Peyer's patch (tissue), 4 donors: ENCODE measurements at places on chromosomes 2 and 18.

DNA sequence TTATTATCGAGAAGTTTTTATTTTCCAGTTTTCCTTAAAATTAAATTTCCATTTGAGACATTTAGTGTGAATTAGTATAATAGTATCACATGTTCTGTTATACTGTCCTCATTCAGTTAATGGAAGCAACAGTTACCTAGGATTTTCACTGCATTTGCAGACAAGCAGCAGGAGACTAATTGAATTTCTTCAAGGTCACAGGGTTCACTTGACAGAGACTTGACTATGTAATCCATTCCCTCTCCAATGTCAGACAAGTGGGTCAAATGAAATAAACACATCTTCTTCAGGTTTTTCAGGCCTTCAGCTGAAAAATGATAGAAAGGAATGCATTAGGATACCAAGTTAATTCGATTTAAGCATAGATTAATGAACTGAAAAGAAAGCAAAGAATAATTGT is 26.7 kb downstream of the NLRC4 start:
- DNase-seq = no peak

DNA sequence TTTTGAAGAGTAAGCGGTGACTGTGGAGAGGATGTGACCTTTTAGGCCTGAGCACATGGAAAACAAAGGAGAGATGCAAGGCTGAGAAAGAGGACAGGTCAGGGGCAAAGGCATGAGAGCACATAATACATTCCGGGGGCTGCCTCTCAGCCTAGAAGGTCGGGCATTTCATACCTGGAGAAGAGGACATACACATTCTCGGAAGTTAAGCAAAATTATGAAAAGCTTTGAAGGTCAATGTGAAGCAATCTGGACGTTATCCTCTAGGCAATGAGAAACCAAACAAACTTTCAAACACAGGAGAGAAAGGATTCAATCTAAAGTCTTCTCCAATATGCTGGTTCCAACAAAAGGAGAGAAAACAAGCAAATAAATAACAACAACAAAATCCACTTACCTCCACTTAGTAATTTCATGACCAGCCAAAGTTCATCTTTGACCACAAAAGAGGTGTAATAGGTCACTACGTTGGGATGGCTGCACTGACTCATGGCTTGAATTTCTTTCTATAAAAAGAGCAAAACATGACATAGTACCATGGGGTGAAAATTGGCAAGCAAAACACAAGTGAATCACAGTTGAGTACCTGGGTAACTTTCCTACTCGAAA is 80.4 kb downstream of the STK39 start:
- DNase-seq = no peak

GRCh38 chr2:197707316-197708213 is 2.4 kb downstream of the MARS2 start:
- no peak for DNase-seq

- DNase-seq = no peak
Observed at GRCh38 chr2:163657281-163657656, 78.5 kb downstream of the FIGN start.

GRCh38 chr2:188966728-188967440 is 7.3 kb upstream of the COL3A1 start:
- DNase-seq = no peak
